LHCN-M2 (cell line): ENCODE measurements at places on chromosomes 6 and 20. TPM values are rescaled to one million over a fixed set of nuclear protein-coding genes. Genes with fewer than 3 reads are reported as not detected.

GRCh38 chr6:24460966-24461365 lies 28.4 kb downstream of the GPLD1 start:
- DNase-seq, result no peak

The PLCB1 gene
- 0.06 TPM in 1 of 2 replicates, not detected in the other for total RNA-seq

DNA sequence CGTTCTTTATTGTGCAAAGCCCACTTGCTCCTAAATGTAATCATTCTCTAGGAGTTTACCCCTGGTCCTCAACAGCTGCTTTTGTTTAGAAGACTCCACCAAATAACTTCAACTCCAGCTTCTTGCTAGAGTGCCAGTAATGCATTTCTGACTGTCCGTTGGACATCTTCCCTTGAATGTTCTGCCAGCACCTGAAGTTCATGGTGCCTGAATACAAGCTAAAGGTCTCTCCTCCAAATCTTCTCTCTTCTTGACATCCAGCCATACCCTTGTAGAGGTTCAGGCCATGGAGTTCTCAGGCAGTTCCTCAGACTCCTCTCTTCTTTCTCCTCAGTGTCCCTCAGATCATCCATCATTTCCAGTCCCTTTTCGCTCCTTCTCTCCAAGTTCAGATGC lies 21.7 kb downstream of the PHACTR2 start:
- DNase-seq, result no peak

- DNase-seq, result peak; percentile 22
Measured at GRCh38 chr6:166596776-166597507, 10.5 kb upstream of the RAMACL start.

- DNase-seq, result no peak
Measured at GRCh38 chr6:127397729-127398630, 54.6 kb upstream of the ECHDC1 start.

DNA sequence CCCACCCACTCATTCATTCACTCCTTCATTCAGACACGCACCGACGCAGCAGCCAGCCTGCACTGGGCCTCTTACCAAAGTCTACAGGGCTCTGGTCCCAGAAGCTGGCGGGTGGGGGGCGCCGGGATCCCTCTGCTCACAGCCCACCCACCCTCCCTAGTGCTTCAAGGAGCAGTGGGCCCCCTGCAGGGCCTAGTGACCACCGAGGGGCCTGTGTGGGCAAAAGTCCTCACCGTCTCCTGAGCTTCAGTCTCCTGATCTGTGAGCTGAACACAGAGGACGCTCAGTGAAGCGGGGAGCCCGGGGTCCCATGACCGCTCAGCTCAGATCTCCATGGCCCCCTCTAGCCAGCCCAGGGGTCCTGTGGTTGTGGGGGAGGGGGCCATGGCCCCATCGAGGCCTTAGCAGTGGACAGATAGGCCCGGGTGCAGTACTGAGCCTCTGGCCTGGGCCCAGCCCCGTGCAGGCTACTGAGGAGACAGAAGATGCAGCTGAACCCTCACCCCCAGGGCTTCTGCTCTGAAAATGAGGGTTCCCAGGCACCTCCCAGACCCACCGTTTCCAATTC lies 33.4 kb upstream of the MRGBP start:
- DNase-seq, result no peak

DNA sequence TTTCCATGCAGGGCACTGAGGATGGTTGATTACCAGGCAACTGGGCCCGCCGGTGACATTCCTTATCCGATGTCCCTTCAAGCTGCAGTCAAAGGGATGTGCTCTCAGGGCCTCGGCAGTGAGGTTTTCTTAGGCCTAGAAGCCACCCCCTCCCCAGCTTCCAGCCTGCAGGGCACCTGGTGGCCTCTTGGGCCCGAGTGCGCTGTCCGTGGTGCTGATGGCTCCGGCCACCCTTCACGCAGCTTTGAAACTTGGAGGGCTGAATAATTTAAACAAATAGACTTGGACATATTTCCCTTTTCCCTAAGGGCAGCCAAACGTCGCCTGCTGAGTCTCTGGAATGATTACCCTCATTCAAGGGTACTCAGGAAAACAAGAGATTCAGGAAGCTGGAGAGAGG lies 8.9 kb upstream of the MLN start:
- peak; percentile 41 for DNase-seq

DNA sequence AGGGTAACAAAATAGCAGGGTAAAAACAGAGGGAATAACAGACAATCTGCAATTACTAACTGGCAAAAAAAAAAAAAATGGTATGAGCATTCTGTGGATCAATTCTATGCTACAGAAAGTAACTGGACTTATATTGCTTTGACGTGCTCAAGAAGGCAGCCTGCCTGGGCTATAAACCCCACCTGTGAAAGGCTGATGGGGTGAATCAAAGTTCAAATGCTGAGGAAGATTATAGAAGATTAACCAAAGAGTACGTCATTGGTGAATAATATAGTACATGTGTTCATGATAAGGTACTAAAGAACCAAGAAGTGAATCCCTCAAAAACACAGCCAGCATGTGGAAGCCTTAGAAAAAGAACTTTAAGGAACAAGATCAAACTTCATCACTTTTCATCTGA lies 441.9 kb upstream of the PTCHD4 start:
- no peak for DNase-seq

DNA sequence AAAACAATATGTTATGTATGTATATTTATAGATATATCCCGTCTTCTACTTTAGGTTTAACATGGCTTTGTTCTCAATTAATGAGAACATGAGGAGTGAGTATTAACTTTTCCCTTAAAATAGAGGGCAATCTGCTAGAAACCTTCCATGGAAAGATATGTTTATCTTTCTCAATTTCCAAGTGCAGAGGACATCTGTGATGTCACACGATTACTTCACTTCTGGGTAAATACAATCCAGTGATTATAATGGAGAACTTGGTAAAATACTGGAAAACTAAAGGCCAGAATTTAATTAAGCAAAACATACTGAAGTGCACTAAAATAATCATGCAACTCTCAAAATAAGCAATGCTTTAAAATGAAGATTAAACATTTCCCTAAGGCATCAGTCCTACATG lies 11.9 kb upstream of the MRAP2 start:
- no peak for DNase-seq

DNA sequence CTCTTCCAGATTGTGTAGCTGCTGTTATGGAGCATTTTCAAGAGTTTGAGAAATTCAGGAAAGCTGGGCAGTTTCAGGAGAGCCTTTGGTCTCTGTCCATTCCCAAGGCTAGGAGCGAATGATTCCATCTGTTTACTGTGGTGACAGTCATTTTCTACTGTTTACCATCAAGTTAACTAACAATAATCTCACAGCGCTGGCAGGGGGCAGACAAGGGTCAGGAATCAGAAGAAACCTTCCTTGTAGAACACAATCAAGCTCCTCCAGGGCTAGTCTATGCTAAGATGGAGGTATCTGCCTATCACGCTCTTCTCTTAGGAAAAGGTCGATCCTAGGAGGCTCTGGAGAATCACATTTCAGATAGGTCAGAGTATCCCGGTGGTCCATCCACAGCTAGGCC lies 293.9 kb downstream of the KIF16B start:
- peak; percentile 21 for DNase-seq

DNA sequence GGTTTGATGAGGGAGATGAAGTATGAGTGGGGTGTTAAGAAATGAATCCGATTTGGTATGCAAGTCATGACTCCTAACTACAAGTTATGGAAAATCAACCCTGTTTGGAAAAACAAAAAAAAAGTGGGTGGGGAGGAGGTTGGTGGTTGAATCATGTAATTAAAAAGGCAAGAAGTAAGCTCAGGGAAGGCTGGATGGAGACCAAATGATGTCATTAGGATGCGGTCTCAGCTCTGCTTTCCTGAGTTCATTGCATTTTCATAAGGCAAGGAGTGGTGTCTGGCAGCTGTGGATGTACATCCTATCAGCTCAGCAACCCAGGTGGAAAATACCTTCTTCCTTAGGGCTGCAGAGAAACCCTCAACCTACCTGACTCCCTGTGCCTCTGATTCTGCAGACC lies 60.4 kb upstream of the AKAP12 start:
- DNase-seq, result peak; percentile 53

The PPP1R14C gene
- not detected in 2 replicates for total RNA-seq

The PCSK2 gene
- not detected in 2 replicates for total RNA-seq

- DNase-seq, result no peak
Measured at GRCh38 chr6:51398064-51398705, 579.5 kb downstream of the TFAP2B start.
